Lung (tissue), 17 donors: ENCODE measurements at places on chromosomes 16 and 17. TPM values are rescaled to one million over a fixed set of nuclear protein-coding genes. Genes with fewer than 3 reads are reported as not detected.
A peak's percentile ranks its signal among the peaks of the same experiment; 100 is the strongest.

The CA5A gene
- total RNA-seq, result 0.63 TPM

The KRTAP1-1 gene
- not detected for total RNA-seq

The DHRS7C gene
- total RNA-seq, result not detected

The TBC1D3H gene
- not detected for total RNA-seq

The CSH1 gene
- total RNA-seq, result not detected

The CCL17 gene
- total RNA-seq, result not detected

The GP1BA gene
- 0.94 TPM for total RNA-seq

The VPS25 gene
- 64.8 TPM for total RNA-seq

The KRTAP2-1 gene
- total RNA-seq, result not detected

DNA sequence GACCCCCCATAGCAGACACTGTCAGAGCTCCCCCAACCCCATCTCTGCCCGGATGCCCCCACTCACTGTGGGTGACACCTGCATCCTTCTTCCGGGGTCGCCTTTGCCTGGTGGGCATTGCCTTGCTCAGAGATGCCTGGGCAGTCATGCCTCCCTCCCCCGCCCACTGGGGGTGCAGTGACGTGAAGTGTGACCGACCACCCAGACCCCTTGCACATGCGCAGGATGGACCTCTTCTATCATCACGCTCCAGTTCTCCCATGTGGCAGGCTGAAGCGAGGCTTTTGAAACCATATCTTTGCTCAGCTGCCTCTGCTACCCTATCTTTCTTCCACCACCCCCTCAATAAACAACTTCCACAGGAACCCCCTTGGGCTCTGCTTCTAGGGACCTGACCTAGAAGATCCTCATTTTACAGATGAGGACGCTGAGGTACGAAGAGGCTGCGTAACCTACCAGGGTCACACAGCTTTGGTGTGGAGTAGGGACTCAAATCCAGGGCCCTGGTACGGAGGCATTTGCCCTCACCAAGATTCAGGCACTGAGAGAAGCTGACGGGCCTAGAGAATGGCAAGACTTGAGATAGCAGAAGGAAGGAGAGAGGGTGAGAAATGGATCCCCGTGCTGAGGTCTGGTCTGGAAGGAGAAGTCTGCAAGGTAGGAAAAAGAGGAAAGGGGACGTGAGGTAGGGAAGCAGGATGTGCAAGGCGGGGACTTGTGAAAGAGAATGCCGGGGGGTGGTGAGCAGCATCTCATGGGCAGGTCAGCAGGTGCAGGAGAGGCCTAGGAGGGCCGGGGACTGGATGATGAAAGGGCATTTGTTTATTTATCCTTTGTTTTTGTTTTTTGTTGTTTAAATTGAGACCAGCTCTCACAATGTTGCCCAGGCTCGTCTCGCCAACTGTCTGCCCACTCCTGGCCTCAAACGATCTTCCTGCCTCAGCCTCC is 14.4 kb downstream of the NLRC5 start:
- no peak for DNase-seq
- H3K4me1 ChIP-seq, result peaks cover 8% of the 10 kb centered on the region
- no peaks in the 10 kb centered on the region for H3K36me3 ChIP-seq
- H3K4me3 ChIP-seq, result no peak overlapping the region

DNA sequence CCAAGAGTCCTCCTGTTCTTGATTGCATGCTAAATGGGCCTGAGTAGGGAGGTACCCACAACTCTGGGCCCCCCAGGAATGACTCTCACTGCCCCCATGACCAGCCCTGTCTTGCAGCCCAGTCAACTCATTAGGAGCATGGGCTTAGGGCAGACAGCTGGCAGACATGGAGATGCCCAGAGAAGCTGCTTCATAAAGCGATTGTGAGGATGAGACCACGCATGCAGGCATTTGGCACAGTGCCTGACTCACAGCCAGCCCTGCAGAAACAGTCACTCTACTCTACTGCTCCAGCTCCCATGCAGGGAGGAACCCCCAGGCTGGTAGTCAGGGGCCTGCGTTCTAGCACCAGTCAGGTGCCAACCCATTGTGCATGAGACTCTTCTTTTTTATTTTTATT is 8.4 kb upstream of the C16orf82 start:
- no peaks in the 10 kb centered on the region for H3K27me3 ChIP-seq
- no peak for DNase-seq
- H3K36me3 ChIP-seq, result no peaks in the 10 kb centered on the region
- no peaks in the 10 kb centered on the region for H3K4me1 ChIP-seq
- no peak overlapping the region for H3K4me3 ChIP-seq

DNA sequence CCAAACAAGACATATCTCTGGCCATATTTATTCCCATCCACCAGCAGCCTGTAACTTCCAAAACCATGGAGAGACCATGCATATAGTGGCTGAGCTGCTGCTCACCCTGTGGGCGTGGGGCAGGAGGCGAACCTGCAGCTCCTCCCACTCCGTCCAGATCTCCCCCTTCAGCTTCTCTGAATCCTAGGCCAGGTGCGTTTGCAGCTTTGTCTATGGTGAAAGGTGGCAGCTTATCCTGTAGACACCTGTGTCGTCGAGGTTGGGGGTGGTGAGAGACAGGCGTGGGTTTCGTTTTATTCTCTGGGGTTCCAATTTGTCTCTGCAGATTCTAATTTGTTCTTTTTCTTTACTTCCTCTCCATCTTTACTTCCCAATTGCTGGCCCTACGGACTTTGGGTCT is 9.7 kb upstream of the ANKS4B start:
- H3K36me3 ChIP-seq, result no peaks in the 10 kb centered on the region
- H3K4me1 ChIP-seq, result no peaks in the 10 kb centered on the region
- no peak for DNase-seq
- no peaks in the 10 kb centered on the region for H3K27me3 ChIP-seq

- peaks cover 5% of the 10 kb centered on the region for H3K36me3 ChIP-seq
- H3K4me3 ChIP-seq, result no peak overlapping the region
Measured at GRCh38 chr16:53945996-53946395, 242.0 kb downstream of the FTO start.

DNA sequence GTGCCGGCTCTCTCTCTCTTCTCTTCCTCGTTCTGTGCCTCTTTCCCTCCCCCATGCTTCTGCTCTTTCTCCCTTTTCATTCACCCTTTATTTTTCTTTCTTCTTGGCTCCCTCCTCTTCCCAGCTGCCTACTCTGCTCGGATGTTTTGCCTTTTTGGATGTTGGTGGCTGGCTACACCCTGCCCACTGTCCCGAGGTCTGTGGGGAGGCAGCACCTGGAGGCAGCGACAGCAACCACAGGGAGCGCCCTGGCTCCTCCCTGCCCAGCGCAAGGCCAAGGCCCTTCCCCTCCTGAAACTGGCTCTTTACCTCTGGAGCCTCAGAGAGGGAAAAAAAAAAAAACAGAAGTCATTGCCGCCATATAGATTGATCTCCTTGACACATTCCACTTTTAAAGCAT is 20.0 kb downstream of the CLUAP1 start:
- no peaks in the 10 kb centered on the region for H3K27me3 ChIP-seq
- H3K4me3 ChIP-seq, result no peak overlapping the region
- H3K27ac ChIP-seq, result no peak overlapping the region

GRCh38 chr17:61248399-61248798 is 151.2 kb upstream of the TBX2 start:
- DNase-seq, result no peak
- H3K27me3 ChIP-seq, result no peaks in the 10 kb centered on the region
- H3K36me3 ChIP-seq, result no peaks in the 10 kb centered on the region
- H3K27ac ChIP-seq, result no peak overlapping the region
- no peak overlapping the region for H3K4me3 ChIP-seq

- peak overlapping the region; percentile 90 for H3K27ac ChIP-seq
- no peak overlapping the region for H3K4me3 ChIP-seq
- peak; percentile 82 for DNase-seq
- H3K36me3 ChIP-seq, result no peaks in the 10 kb centered on the region
- H3K27me3 ChIP-seq, result no peaks in the 10 kb centered on the region
Measured at GRCh38 chr16:66365651-66366050, 840 bp upstream of the CDH5 start.

- no peaks in the 10 kb centered on the region for H3K4me1 ChIP-seq
- H3K36me3 ChIP-seq, result no peaks in the 10 kb centered on the region
- H3K27me3 ChIP-seq, result no peaks in the 10 kb centered on the region
- no peak overlapping the region for H3K4me3 ChIP-seq
- no peak overlapping the region for H3K27ac ChIP-seq
- no peak for DNase-seq
Measured at GRCh38 chr16:64215730-64216129, 906.1 kb downstream of the CDH11 start.

DNA sequence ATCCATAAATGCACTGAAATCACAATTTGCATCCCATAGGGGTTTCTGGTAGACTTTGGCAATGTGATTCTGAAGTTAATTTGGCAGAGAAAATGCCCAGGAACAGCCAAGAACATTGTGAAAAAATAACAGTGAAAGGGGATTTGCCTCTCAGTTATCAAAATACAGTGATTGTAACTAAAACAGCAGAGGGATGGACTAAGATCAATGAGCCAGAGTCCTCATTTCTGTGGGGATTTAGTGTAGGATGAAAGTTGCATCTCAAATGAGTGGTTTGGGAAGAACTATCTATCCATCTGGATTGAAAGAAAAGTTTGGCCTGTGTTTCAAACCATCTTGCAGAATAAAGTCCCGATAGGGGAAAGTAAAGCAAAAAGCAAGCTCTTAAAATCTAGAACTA is 28.1 kb downstream of the MYBBP1A start:
- peaks cover 27% of the 10 kb centered on the region for H3K4me1 ChIP-seq
- no peak overlapping the region for H3K27ac ChIP-seq
- no peak for DNase-seq
- H3K4me3 ChIP-seq, result no peak overlapping the region

- no peak overlapping the region for H3K27ac ChIP-seq
- no peak overlapping the region for H3K4me3 ChIP-seq
- H3K4me1 ChIP-seq, result no peaks in the 10 kb centered on the region
- H3K27me3 ChIP-seq, result no peaks in the 10 kb centered on the region
- DNase-seq, result no peak
- no peaks in the 10 kb centered on the region for H3K36me3 ChIP-seq
Measured at GRCh38 chr17:66637491-66637890, 197.4 kb upstream of the CACNG5 start.

- no peaks in the 10 kb centered on the region for H3K27me3 ChIP-seq
- H3K36me3 ChIP-seq, result no peaks in the 10 kb centered on the region
- peak; percentile 65 for DNase-seq
- no peak overlapping the region for H3K4me3 ChIP-seq
Measured at GRCh38 chr17:70906808-70907207, 737.5 kb downstream of the KCNJ2 start.

DNA sequence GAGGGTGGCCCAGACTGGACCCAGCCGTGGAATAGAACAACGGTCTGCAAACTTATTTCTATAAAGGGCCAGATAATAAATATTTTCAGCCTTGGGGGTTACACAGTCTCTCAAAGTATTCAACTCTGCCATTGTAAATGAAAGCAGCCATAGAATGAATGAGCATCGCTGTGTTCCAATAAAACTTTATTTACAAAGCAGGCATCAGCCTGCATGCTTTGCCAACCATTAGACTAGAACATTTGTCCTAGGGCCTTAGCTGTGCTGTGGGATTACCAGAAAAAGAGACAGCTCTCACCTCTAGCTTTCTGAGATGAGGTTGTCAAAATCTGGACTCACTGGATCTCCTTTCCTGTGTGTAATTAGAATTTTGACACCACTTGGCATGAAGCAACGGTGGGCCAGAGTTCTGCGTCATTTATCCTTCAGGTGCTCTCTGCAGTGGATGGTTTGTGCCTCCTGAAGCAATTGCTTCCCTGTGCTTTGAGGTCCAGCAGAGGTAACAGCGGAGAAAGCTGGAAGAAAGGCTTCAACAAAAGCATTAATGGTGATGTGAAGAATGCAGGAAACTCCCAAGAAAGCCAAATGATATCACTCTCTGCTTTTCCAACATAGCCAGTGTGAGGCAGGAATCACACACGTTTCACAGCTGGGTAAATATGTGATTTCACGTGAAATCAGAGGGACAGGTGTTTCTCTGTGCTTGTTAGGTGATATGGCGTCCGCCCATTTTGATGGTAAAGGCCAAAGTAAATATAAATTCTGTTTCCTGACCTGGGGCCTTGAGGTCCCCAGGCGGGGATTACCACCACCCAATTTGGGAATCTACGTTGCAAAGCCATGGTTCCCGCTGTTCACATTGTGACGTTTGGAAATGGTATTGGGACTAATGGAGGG is 148.4 kb downstream of the PITPNC1 start:
- no peak for DNase-seq
- no peak overlapping the region for H3K4me3 ChIP-seq
- H3K36me3 ChIP-seq, result no peaks in the 10 kb centered on the region
- H3K27ac ChIP-seq, result no peak overlapping the region
- H3K27me3 ChIP-seq, result no peaks in the 10 kb centered on the region

DNA sequence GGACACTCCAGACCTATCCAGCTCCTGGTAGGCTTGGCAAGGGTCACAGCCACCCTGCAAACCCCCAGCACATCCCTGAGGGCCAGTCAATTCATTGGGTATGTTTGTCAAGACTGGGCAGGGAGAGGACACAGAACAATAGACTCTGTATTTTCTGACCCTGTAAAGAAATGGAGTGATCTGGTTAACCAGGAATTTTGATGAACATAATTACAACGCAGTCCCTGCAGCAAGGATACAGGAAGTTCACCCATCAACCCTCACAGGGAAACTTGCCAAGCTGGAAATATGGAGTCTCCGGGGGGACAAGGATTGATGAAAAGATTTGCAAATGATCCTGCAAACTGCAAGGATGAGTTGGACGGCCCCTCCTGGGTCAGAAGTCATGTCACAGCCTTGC is 126.1 kb upstream of the RCVRN start:
- H3K4me1 ChIP-seq, result peaks cover 28% of the 10 kb centered on the region
- H3K27ac ChIP-seq, result no peak overlapping the region
- H3K36me3 ChIP-seq, result no peaks in the 10 kb centered on the region
- DNase-seq, result peak; percentile 49
- peaks cover 23% of the 10 kb centered on the region for H3K27me3 ChIP-seq

GRCh38 chr17:76924345-76925342 is 56.4 kb downstream of the MGAT5B start:
- no peaks in the 10 kb centered on the region for H3K27me3 ChIP-seq
- peaks cover 2% of the 10 kb centered on the region for H3K4me1 ChIP-seq
- no peak for DNase-seq
- no peaks in the 10 kb centered on the region for H3K36me3 ChIP-seq

- DNase-seq, result no peak
Measured at GRCh38 chr17:21300601-21301571, 16.4 kb downstream of the MAP2K3 start.

- H3K4me3 ChIP-seq, result no peak overlapping the region
- H3K4me1 ChIP-seq, result no peaks in the 10 kb centered on the region
- H3K36me3 ChIP-seq, result no peaks in the 10 kb centered on the region
Measured at GRCh38 chr17:5042157-5043022, 7.2 kb upstream of the SLC52A1 start.

GRCh38 chr16:26863931-26864330 is 202.8 kb upstream of the C16orf82 start:
- H3K27ac ChIP-seq, result no peak overlapping the region
- no peaks in the 10 kb centered on the region for H3K27me3 ChIP-seq
- H3K4me3 ChIP-seq, result no peak overlapping the region
- DNase-seq, result no peak

GRCh38 chr16:80664786-80665185 is 124.0 kb downstream of the DYNLRB2 start:
- no peak for DNase-seq
- H3K4me3 ChIP-seq, result no peak overlapping the region
- no peak overlapping the region for H3K27ac ChIP-seq
- no peaks in the 10 kb centered on the region for H3K27me3 ChIP-seq
- no peaks in the 10 kb centered on the region for H3K4me1 ChIP-seq

- H3K36me3 ChIP-seq, result peaks cover 3% of the 10 kb centered on the region
- no peaks in the 10 kb centered on the region for H3K27me3 ChIP-seq
- peaks cover 5% of the 10 kb centered on the region for H3K4me1 ChIP-seq
- no peak overlapping the region for H3K4me3 ChIP-seq
- DNase-seq, result no peak
Measured at GRCh38 chr17:7951143-7951792, 19.3 kb downstream of the CNTROB start.

- H3K4me3 ChIP-seq, result no peak overlapping the region
- H3K4me1 ChIP-seq, result no peaks in the 10 kb centered on the region
- H3K27me3 ChIP-seq, result no peaks in the 10 kb centered on the region
- no peak overlapping the region for H3K27ac ChIP-seq
Measured at GRCh38 chr17:19886116-19886515, 18.4 kb upstream of the ULK2 start.
